A172 (cell line): ENCODE measurements at places on chromosomes 3 and 15. TPM values are rescaled to one million over a fixed set of nuclear protein-coding genes. Genes with fewer than 3 reads are reported as not detected.

- DNase-seq, result no peak
Observed at GRCh38 chr3:12960497-12960896, 112.7 kb downstream of the IQSEC1 start.

DNA sequence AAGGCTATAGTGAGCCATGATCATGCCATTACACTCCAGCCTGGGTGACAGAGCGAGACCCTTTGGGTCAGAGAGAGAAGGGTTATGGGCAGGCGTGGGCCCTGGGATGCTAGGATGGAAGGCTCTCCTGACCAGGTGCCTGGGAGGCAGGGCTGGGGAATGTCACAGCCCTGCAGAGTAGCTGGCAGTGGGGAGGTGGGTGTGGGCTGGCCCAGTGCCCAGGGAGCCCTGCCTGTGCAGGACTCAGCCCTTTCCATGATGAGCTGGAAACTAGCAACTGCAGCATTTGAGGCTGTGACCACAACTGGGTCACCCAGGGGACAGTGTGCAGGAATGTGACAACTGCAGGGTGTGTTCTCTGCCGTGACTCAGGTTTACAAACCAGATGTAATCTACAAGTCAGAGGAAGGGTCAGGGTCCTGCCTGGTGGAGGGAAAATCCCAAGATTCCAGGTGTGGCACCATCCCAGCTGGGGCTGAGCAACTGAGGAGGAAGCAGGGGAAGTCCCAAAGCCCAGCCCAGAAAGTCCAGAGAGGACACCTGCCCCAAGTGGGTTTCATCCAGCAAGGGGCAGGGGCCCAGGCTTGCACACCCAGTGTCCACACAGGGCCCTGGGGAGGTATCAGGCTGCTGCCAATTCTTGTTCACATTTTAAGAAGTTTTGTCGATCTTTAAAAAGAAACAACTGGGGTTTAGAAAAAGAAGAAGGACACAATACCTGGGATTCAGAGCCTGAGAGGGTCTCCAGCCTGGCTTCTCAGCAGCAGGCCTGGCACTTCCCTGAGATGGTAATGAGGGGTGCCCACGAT lies 45.5 kb downstream of the SLC28A1 start:
- peak; percentile 93 for DNase-seq

DNA sequence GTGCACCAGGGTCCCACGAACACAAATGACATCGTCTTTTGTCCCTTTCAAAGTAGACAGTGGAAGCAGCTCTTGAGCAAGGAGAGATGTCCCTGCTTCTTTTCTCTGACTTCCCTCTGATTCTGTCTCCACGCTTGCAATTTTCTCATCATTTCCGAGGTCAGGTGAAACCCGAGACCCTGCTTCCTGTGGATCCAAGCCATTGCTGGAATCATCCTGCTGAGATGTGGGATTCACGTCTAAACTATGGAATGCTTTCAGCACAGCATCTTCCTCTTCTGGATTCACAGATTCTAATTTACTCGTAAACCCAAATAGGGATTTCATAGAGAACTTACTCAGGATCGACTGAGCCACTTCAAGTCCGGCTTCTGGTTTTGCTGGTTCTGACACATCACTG lies 127.1 kb downstream of the FMN1 start:
- DNase-seq, result peak; percentile 45

GRCh38 chr15:76866716-76867321 lies 38.3 kb downstream of the SCAPER start:
- DNase-seq, result peak; percentile 18

DNA sequence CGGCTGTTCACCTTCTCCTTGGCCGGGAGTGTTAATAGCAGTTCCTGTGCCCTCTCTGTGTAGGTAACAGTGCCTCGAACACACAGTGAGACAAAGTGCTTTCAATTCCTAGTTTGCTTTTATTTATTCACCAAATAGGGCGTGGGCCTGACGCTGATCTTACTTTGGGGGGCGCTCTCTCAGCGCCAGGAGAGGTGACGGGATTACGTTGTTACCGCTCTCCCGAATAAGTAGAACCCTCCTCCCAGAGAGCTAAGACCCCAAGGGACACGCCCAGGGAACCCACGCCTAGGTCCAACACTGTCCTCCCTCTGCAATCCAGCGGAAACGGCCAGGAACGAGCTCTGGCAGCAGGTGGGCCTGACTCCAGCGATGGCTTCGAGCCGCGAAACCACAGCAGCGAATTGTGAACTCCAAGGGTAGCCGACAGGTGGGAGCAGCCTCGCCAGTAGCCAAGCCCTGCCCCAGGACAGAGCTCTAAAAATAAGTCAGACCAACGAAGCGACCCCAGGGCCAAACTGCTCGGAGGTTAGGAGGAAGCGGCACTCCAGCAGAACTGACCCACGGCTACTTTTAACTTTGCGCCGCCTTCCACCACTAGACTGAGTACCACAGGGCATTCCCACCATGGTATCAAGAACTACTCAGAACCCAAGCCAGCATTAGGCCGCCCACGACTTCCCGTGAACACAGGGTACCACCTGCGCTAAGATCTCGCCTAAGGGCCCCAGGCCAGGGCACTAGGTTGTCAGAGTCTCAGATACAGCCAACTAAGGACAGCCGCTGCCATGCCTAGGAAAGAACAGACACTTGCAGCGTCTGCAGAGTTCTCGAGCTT lies 1.6 kb upstream of the SIN3A start:
- DNase-seq, result peak; percentile 10

GRCh38 chr3:117651246-117651645 lies 941.7 kb downstream of the TUSC7 start:
- DNase-seq, result no peak

GALNT15 gene
- not detected in 2 replicates for total RNA-seq
